ENCODE measurements at places on chromosomes 16 and 17. TPM values are rescaled to one million over a fixed set of nuclear protein-coding genes. Genes with fewer than 3 reads are reported as not detected.

DNA sequence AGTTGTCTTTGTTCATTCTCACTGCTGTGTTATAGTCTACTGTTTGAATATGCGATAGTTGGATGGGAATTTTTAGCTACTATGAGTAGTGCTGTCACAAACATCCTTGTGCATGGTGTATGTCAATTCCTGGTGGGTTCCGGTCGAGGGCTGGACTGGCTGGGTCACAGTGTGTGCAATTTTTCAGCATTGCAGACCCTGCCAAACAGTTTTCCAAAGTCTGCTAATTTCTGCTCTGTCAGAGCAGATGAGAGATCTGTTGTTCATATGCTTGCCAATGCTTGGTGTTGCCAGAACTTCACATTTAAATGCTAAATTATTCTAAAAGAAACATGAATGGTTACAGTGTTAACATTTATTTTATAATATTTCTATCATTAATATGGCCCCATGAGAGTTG lies 3.6 kb upstream of the C16orf96 start:
- no peak for DNase-seq

DNA sequence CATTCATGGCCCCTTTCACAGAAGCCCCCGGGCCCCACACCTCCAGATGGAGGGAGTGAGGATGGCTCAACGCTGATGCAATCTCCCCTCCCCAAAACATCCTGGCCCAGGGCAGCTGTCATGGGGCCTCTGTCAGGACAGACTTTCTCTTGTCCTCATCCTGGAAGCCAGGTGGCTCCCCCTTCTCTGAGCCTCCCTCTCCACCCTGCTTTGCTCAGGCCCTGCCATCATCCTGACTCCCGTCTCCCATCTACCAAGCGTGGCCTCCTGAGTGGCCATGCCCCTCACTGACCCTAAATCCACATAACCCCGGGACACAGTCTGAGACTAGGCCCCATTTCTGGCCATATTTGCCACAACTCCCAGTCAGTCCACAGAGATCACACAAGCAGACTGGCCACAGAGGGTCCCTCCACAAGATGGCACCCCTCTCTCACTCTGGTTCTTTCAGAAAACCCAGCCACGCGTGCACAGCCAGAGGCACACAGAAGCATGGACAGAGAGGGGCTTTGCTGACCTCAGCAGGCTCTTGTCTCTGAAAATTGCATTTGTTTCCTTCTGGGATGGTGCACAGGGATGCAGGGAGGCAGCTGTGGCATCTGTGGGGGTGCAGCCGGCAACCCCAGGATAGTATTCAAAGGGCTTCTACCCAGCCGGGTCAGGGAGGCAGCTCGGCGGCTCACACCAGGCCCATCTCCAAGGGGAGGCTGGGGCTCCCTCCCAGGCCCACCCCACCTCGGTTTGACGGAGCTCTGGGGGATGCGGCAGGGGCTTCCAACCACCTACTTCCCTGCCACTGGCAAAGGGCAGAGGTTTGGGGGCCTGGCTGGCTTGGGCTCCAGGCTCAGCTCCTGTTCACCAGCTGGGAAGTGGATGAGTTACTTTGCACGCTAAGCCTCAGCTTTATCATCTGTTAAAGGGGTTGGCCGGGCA lies 16.9 kb downstream of the DOC2B start:
- peak; percentile 11 for DNase-seq

Gene CCL17
- not detected for total RNA-seq

Gene SOX9
- total RNA-seq: 24.9 TPM

Gene NGFR
- 6.3 TPM for total RNA-seq

Data from HT1080 (cell line).